Stimulated activated CD4-positive, alpha-beta T cell treated with anti-CD3 and anti-CD28 coated beads, Interleukin-2, amount 100 ng/mL, for 4 hours (primary cell): ENCODE measurements at places on chromosomes 7 and 10.

DNA sequence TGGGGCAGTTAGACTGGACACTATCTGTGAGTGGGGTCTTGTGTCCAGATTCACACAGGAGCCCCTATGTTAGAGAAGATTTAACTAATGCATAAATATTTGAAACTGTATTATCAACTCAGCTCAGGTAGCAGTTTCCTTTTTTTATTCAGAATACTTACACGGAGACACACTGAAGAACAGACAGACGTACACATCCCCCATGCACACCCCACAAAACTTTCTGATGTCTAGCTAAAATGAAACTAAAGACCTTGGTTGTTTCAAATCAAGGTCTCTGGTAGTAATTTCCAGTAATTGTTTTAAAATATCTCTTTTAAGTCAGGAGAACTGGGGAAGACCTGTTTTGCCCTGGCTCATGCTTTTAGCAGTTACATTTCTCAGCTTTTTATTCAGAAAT, 55.7 kb upstream of the PRKCQ start:
- no peak for DNase-seq

DNA sequence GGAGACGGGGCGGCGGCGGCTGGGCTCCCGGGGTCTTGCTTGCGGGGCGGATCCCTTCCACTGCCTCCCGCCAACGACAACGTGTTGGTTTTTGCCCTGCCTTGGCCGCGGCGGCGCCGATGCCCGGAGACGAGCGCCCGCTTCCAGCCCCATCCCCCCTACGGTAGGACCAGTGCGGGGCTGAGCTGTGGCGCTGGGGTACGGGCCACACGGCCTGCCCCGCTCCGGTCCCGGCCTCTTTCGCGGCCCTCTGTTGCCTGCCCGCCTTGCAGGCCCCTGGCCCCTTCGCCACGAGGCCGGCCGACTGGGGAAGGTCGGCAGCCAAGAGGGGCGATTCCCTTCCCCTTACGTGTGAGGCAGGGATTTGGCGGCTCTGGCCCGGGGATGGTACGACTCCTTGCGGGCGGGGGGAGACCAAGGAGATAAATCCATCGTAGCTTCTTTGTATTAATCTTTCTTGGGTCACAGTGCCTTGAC, 488 bp downstream of the EIF4H start:
- peak; percentile 6 for DNase-seq

DNA sequence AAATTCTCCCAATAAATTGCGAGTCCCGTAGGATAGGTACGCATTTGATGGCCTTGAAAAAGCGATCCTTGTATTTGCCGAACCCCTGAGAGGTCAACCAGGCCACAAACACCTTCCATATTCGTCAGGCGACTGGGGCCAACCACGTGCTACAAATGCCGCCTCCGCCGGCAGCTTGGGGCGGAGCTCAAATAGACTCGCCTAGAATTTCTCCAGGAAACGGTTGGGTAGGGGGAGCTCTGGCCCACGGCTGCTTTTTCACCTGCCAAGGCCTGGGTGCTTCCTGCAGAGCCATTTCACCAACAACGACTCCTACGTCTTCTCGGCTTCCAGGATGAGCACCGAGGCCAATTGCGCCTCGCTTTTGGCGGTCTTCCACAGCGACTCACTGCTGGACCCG, 53.4 kb upstream of the KIF5B start:
- no peak for DNase-seq

DNA sequence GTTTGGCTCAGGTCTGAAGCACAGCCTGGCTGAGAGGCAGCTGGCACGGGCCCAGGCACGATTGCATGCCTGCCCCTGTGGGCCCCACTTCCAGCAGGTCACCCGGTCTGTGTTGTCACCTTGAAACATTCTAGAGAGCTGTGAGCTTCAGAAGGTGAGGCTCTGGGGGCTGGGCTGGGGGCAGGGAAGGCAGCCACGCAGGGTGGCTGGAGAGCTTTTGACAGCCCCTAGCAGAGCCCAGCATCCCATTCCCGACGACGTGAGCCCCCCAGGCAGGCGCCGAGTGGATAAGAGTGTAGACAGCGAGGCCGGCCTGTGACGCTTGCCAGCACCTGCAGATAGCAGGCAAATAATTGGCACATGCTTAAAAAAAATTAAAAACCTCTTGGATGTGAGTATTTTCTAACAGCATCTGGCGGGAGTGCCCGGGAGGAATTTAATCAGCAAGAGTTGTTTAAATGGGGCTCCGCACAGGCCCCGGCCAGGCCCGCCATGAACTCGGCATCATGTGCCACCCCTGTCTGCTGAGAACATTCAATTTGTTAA, 212.0 kb upstream of the TBX20 start:
- no peak for DNase-seq

DNA sequence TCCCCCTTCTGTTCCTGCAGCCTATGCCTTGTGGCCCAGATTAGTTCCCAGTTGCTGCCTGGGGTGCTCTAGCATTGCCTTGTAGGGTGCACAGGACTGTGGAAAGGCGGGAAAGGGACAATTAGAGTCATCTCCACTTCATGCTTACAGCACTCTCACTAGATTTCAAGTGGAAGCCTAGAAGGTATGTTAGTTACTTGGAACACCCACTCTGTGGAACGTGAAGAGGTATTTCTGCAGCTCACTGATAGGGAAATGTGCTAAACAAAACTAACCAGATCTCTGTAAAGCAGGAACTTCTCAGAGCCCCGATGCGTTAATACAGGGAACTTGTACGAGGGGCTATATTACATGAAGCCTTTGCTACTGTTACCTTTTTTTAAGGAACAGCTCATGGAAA, 19.4 kb downstream of the STMP1 start:
- DNase-seq = no peak

- no peak for DNase-seq
Observed at GRCh38 chr7:81534996-81535395, 234.9 kb downstream of the HGF start.

- no peak for DNase-seq
Observed at GRCh38 chr7:140641524-140642195, 1.0 kb upstream of the DENND2A start.

DNA sequence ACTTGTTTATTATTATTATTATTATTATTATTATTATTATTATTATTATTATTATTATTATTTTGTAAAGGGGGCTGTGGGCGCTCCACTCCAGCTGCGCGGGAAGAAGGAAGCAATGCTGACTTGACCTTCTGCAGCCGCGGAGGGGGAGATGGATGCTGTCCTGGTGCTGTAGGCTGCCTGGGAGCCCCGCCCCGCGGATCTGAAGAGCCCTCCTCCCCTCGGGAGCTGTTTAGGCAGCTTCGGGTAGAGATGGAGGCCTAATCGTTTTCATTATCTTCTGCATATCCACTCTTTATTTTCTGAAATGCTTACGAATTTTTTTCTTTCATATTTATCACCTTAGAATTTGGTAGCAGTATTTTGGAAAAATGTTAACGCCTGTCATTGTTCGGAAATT, 101.2 kb upstream of the KLF6 start:
- no peak for DNase-seq

DNA sequence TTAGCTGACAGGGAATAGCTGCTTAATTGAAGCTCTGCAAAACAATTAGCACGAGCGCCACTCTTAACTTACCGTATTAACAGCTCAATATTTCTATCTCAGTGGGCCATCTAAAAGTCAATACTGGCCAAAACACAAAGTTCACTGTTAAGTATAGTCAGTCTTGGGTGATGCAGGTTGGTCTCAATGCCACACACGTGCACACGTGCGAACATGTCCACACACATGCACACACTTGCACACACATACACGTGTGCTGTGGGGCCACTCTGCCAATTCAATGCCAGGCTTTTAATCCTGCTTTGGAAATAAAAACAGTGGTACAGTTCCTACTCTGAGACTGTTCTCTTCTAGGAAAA, 105.1 kb downstream of the GRB10 start:
- DNase-seq = no peak

GRCh38 chr7:118328505-118329211, 104.2 kb downstream of the ANKRD7 start:
- DNase-seq = no peak

- DNase-seq = no peak
Observed at GRCh38 chr10:436013-436697, 253.3 kb downstream of the DIP2C start.

GRCh38 chr7:121384265-121384664, 11.8 kb downstream of the FAM3C start:
- DNase-seq = no peak

DNA sequence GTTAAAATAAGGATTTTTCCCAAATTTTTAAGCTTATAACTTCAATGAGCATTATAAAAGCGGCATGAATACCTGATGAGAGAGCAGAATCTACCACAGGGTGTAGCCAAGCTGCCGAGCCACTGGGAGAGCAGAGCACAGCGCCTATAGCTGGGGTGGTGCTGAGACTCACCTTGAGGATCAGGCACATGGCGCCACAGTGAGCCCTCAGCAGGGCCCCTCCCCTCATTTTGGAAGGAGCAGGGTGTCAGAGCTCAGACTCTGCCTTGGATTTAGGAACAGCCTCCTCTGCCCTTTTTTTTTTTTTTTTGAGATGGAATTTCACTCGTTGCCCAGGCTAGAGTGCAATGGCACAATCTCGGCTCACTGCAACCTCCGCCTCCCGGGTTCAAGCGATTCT, 118.6 kb downstream of the SRPK2 start:
- DNase-seq = no peak

DNA sequence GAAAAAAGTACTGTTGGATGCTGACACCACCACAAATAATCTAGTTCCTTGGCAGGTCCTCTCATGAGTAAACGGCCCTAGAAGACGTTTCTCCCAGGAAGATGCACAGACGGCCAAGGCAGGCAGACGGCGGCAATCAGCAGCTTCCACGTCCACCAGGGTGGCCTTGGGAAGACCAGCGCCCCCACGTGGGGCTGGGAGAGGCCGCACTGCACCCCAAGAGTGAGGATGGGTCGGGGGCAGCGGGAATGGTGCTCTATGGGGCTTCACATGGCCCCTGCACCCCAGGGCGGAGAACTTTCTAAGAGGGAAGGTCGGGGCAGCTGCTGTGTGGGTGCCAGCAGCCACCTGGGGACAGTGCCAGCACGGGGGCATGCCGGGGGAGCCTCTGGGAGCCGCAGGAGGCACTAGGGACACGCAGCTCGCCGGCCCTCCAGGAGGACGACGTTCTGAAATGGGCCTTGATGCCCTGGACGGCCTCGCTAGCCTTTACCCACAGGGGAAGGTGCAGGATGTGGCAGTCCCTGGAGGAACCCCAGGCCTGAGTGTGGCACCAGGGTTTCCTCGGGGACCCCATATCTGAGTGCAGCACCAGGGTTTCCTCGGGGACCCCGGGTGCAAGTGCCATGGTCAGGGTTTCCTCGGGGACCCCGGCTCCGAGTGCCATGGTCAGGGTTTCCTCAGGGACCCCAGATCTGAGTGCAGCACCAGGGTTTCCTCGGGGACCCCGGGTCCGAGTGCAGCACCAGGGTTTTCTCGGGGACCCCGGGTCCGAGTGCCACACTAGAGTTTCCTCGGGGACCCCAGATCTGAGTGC, 539.9 kb downstream of the DNAJB6 start:
- DNase-seq = no peak

GRCh38 chr10:48399056-48399541, 92.6 kb downstream of the MAPK8 start:
- DNase-seq = no peak

GRCh38 chr10:132520177-132520811, 17.3 kb upstream of the INPP5A start:
- no peak for DNase-seq

DNA sequence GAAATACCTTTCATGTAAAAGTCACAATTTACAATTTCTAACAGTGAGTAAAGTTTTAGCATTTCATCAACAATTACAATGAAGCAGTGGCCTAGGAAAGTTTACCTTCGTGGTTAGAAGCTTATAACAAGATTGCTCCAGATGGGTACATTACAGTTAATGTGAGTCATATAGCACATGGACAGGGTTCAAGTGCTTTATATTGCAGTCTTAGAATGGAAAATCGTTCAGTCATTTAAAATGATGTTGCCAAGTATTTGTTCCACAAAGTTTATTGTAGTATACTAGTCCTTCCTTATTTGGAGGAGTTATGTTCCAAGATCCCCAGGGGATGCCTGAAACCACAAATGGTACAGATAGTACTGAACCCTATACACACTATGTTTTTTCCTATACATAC, 174.6 kb upstream of the TARP start:
- no peak for DNase-seq

DNA sequence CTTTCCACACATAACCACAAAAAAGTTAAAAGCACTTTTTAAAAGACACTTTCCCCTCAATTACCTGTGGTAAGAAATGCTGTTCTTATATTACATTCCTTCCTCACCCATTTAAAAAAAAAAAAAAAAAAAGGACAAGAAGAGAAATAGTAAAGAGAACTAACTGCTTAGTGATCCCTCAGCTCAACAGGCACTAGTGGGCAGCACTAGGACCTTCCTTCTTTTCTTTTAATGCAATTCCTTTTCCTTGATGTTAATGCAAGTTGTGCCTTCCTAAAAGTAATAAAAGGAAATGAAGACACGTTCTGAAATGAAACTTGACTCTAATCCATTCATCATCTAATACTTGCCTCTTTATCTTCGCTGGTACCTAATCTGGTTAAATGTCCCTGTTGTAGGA, 189.7 kb downstream of the TCF7L2 start:
- no peak for DNase-seq

- no peak for DNase-seq
Observed at GRCh38 chr7:157475601-157476000, 138.8 kb downstream of the DNAJB6 start.

GRCh38 chr7:118158766-118159165, 25.2 kb upstream of the LSM8 start:
- DNase-seq = no peak

GRCh38 chr10:3126741-3127346, 45.7 kb downstream of the PITRM1 start:
- DNase-seq = no peak

DNA sequence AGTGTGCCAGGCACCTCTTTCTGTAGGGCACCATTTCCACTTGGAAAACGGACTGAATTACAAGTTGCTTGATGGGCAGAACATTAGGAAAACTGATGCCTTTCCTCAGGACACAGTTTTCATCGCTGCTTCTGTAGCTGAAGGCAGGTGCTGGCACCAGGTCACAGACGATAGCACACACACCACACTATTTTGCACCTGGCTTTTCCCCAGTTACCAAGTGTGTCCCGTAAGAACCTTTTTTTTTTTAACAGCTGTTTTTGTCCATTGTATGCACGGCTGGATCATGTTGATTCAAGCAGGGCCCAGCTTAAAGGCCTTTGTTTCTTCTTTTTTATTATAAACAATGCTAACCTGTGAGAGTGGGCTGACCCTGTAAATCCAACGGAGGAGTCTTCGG, 1.3 kb upstream of the GET4 start:
- DNase-seq = no peak

DNA sequence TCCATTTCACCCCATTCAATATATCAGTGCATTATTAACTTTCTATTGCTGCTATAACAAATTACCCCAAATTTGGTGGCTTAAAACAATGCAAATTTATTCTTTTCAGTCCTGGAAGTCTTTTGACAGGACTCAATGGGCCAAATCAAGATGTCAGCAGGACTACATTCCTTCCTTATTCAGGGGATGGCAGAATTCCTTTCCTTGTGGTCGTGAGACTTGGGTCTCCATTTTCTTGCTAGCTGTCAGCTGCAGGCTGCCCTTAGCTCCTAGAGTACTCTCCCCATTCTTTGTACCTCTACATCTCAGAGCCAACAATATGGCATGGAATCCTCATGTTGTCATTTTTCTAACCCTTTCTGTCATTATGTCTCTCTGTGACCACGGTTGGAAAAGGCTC, 310.6 kb downstream of the HDAC9 start:
- no peak for DNase-seq

GRCh38 chr10:3720228-3721019, 64.6 kb downstream of the KLF6 start:
- no peak for DNase-seq

- no peak for DNase-seq
Observed at GRCh38 chr10:112784022-112784461, 166.0 kb upstream of the TCF7L2 start.

GRCh38 chr7:42272793-42273665, 36.0 kb upstream of the GLI3 start:
- DNase-seq = no peak
